Testis (tissue), 5 donors: ENCODE measurements at places on chromosomes 5 and 9. TPM values are rescaled to one million over a fixed set of nuclear protein-coding genes. Genes with fewer than 3 reads are reported as not detected.

DNA sequence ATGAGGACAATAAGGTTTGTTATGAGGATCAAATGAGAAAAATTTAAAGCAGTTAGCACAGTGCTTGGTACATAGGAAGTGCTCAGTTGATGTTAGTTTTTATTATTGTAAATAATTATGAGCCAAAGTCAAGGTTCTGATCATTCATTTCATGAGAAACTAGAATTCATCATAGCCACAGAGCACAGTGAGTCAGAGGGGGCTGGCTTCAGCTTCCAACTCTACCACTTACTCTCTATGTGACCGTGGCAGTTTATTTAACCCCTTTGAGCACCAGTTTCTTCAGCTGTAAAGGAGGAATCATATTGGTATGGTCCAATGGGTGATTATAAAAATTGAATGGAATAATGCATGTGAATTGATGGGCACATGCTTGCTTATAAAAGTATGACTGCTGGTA, 39.4 kb downstream of the KLHL3 start:
- no peak for DNase-seq
- H3K36me3 ChIP-seq = no peaks in the 10 kb centered on the region
- H3K4me1 ChIP-seq = no peaks in the 10 kb centered on the region
- H3K4me3 ChIP-seq = no peak overlapping the region

Gene NME5
- 35.1 TPM for total RNA-seq

Gene PCDHGA5
- 9.4 TPM for total RNA-seq

Gene ENTREP1
- 7.9 TPM for total RNA-seq

GRCh38 chr5:168427224-168427623, 59.0 kb upstream of the RARS1 start:
- H3K27ac ChIP-seq = no peak overlapping the region
- DNase-seq = no peak
- no peaks in the 10 kb centered on the region for H3K36me3 ChIP-seq
- H3K4me1 ChIP-seq = no peaks in the 10 kb centered on the region
- no peaks in the 10 kb centered on the region for H3K27me3 ChIP-seq
